Stimulated activated CD4-positive, alpha-beta T cell treated with anti-CD3 and anti-CD28 coated beads, Interleukin-12 subunit alpha, Interleukin-12 subunit beta, amount 100 ng/mL, for 24 hours (primary cell): ENCODE measurements at places on chromosomes 3 and 15.

DNA sequence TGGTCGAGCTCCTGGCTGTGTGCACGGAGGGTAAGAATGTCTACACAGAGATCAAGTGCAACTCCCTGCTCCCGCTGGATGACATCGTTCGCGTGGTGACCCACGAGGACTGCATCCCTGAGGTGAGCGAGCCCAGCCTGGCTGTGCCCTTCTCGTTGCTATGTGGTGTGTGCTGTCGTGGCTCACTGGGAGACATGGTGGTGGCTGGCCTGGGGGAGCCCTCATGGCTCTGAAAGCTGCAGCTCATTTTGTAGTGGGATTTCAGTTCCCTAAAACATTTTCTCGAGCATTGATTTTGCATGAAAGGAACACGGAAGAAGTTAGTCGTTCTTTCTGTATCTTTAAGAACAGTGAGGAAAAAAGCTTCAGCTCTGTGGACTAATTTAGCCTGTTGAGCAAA lies 200.5 kb downstream of the ITPR1 start:
- DNase-seq: no peak

DNA sequence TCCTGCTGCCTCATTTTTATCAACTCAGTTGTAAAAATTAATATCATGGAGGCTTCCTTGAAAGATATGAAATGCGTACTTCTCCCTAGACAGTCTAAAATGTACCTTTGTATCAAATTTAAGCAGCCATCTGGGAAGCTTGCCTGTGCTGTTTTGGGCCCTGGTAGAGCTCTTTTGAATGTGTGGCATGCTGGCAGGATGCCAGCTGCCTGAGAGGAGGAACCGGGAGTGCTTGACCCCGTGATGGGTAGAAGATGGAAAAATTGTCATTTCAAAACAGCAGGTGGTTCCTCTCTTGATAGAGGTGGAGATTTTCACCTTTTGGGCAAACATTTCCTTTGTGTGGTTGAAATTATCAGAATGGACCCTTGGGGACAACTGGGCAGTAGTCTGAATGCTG lies 245.3 kb downstream of the RPLP1 start:
- DNase-seq: no peak

DNA sequence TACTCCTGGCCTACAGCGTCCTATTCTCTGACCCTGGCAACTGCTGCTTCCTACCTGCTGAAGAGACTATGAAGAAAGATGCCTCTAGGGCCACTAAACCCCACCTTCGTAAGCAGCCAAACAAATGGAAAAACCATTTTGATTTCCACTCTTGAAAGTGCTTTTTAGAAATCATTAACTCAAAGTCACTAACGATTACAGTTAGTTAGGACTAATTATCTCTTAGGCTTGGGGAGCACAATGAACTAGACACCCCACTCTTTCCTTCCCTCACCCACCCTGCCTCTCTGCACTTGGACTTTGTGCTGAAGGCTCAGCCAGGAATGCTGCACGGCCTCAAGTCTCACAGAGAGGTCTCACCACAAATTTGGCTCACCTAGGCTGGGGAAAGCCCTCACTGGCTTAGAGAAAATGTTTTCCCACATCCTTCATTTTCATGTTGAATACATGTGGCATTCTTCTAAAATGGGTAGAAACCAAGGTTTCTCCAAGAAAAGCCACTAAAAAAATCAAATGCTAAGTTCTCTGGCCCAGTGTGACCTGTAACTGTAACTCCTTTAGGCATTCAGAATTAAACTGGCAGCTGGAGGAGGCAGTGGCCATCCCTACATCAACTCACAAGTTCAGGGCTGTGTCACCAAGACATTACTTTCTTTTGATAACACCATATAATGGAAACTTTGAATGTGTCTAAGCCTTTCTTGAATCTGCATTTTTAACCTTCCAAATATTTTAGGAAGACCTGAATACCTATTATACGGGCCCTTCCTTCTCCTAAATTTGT lies 47.1 kb downstream of the NPTN start:
- no peak for DNase-seq

- no peak for DNase-seq
Measured at GRCh38 chr3:25040748-25041147, 387.3 kb upstream of the RARB start.

GRCh38 chr15:81195339-81195864 lies 1.3 kb upstream of the IL16 start:
- DNase-seq: no peak

DNA sequence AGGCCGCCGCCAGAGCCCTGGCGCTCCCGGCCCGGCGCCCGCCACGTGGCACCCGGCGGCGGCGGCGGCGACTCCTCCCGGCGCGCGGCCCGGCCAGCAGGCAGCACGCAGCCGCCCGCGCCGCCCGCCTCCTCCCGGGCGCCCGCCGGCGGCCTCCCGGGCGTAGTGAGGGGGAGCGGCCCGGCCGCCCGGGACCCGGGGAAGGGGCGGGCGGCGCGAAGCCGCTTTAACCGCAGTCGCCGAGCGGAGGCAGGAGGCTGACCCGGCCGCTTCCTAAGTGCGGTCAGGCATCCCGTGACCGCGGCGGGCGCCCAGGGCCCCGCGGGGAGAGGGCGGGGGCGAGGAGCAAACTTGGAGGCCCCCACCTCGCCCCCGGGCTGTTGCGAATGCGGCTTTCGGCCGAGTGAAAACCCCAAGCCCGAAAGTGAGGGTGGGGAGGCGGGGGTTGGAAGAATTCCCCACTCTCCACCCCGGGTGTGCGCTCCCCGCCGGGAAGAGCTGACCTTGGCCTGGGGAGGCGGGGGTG lies 1.7 kb upstream of the HES1 start:
- DNase-seq: peak; percentile 59

GRCh38 chr15:99925661-99926461 lies 192.6 kb upstream of the LYSMD4 start:
- peak; percentile 52 for DNase-seq

- DNase-seq: peak; percentile 53
Measured at GRCh38 chr15:68818066-68818768, 2.5 kb downstream of the ANP32A start.

DNA sequence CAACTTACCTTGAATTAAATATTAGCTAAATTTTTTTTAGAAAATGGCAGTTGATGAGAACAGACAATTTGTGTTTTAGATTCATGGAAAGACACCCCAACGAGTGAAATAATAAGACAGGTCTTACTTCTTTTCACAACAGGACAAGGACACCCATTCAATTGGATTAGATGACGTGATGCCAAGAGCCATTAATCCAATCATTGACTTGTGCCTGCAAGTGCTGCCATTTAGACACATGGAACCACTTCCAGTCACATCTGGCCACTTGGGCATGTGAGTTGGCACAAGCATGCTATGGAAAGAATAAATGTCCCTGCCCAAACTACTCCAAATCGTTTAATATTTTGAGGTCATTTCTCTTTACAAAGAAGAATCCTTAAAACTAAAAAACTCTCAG lies 1308.8 kb downstream of the ROBO2 start:
- no peak for DNase-seq

DNA sequence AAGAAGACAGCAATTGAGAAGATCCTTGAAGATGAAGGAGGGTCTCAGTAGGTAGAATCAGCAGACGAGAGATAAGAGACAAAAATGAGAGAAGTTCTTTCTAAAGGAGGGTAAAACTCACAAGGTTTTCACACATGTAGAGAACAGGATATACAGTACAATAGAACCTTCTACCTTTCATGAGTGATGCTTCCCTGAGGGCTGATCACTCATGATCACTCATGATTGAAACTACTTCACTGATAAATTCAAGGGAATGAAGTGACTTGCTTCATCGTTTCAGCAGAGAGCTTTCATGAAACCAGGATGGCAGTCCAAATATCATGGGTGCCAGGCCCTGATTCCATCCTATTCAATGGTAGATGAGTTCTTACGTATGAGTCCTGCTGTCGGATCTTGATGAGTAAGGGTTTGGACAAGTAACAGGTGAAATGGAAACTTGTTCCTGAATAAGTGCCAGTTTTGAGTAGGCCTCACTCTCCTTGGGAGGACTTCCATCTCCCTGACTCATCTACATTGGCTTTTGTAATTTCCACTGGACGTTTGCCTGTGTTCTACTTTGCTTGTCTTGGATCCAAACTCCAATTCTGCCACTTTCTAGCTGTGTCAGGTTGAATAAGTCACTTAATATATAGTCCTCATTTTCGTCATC lies 9.6 kb upstream of the CLDN16 start:
- no peak for DNase-seq

DNA sequence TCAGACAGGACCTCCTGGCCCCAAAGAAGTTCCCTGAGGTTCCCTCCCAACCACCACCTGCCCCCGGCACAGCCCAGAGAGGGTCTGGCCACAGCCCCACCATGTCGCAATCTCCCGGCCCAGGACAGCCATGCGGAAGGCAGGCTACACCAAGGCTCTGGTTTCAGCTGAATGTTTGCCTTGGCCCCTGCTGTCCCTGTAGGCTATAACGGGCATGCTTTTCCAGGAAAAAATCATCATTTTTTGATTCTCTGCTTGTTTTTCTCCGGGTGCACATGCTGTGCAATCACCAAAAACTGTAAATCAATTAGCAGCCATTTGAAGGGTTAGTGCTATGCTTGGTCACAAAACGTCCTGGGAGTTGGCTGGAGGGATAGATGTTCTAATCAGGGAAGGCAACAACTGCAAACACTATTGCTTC lies 142.7 kb upstream of the IGF1R start:
- no peak for DNase-seq

DNA sequence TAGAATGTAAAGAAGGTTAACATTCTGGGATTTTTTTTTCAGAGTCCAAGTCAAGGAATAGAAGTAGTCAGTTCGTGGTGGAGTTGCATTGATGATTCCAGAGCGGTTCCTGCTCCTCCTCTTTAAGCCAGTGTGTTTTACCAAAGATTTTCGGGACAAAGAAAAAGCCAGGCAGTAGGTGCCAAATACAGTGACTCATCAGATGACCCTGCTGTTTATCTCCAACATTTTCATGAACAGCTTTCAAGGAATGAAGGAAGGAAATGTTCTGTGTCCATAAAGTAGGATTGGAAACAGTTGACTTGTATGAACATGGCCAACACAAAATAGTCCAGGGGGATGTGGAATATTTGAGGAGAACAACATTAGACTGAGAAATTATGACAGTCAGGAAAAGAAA lies 142.4 kb upstream of the TMC3 start:
- DNase-seq: no peak
